ENCODE measurements at places on chromosomes 7 and 10.
A peak's percentile ranks its signal among the peaks of the same experiment; 100 is the strongest.

DNA sequence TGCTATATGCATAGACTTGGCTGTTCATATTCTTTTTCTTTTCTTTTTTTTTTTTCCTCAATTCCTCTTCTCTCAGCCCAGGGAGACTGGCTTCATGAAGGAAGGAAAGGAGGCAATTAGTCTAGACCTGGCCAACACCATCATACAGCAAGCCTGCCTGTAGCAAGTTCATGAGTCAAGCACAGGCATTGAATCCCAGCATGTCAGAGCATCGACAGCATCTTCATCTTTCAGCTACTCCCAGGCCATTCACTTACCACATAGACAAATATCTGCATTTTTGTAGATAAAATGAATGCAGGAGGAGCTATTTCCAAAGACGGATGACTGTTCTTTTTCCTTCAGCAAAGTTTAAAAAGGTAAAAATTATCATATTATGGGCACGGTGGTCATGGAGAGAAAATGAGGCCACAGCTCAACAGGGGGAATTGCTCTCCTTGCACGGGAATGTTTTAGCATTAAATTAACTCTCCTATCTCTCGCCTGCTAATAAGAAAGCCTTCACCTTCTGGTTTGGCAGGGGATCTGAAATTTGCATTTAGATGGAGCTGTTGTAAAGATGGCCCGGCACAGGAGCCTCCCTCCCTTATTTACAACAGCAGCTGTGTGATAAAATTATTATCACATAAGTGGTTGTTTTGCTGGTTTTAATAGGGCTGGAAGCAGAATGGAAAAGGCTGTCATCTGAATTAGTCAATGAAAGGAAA, 626.5 kb upstream of the AUTS2 start:
- DNase-seq, result no peak

- DNase-seq, result peak; percentile 70
Measured at GRCh38 chr7:131424219-131424822, 96.6 kb downstream of the MKLN1 start.

GRCh38 chr7:89511900-89512299, 642.4 kb upstream of the STEAP1 start:
- no peak for DNase-seq

- no peak for DNase-seq
Measured at GRCh38 chr10:73786512-73786885, 1.1 kb downstream of the ZSWIM8 start.

- no peak for DNase-seq
Measured at GRCh38 chr10:121596689-121597503, 1.3 kb downstream of the FGFR2 start.

- no peak for DNase-seq
Measured at GRCh38 chr7:144164784-144165183, 18.5 kb upstream of the CTAGE4 start.

Measured in cerebellar cortex (tissue), 1 donor.